Right lobe of liver (tissue), 6 donors: ENCODE measurements at places on chromosomes 6 and 20. TPM values are rescaled to one million over a fixed set of nuclear protein-coding genes. Genes with fewer than 3 reads are reported as not detected.

GRCh38 chr6:137246791-137247202 lies 27.6 kb upstream of the IFNGR1 start:
- DNase-seq = no peak
- no peaks in the 10 kb centered on the region for H3K36me3 ChIP-seq
- no peak overlapping the region for H3K4me3 ChIP-seq
- H3K27me3 ChIP-seq = no peaks in the 10 kb centered on the region

DNA sequence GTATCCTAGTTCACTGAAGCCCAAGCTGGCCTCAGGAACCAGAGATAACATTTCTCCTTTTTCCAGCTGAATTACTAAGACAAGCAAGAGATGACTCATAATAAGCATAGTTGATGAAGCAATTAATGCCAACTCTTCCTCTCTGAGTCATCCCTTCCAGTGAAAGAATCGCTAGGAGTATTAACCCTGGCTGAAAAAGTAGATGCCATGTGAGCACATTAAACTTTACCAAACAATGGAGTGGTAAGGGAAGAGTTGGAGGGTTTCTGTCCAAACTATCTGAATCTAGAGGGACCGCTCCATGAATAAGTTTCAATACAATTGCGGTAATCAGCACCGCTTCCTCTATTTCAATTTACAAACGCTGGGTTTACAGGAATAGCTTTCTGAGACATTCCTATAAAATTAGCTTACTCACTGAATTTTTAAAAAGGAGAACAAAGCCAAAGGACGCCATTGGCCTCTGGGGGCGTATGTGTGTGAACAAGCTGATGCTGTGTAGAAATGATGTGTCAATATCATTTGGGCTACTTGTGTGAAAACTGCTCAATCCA lies 48.3 kb downstream of the ATXN1 start:
- H3K4me1 ChIP-seq = no peaks in the 10 kb centered on the region
- H3K36me3 ChIP-seq = no peaks in the 10 kb centered on the region
- H3K27me3 ChIP-seq = no peaks in the 10 kb centered on the region

Gene CTCFL
- total RNA-seq = 0.50 TPM

Gene PCMT1
- 84.5 TPM for total RNA-seq

Gene SNAI1
- 1.9 TPM for total RNA-seq

Gene C6orf52
- not detected for total RNA-seq

GRCh38 chr6:74651948-74652842 lies 553.7 kb downstream of the COL12A1 start:
- H3K4me1 ChIP-seq = no peaks in the 10 kb centered on the region
- no peak for DNase-seq
- H3K4me3 ChIP-seq = no peak overlapping the region
- H3K27me3 ChIP-seq = no peaks in the 10 kb centered on the region
- H3K36me3 ChIP-seq = no peaks in the 10 kb centered on the region
- no peak overlapping the region for H3K27ac ChIP-seq

GRCh38 chr6:46735720-46736031 lies 501 bp upstream of the PLA2G7 start:
- no peak for DNase-seq
- peak overlapping the region; percentile 54 for H3K4me3 ChIP-seq
- no peaks in the 10 kb centered on the region for H3K36me3 ChIP-seq
- H3K27me3 ChIP-seq = no peaks in the 10 kb centered on the region
- H3K4me1 ChIP-seq = no peaks in the 10 kb centered on the region
- no peak overlapping the region for H3K27ac ChIP-seq

Gene UBD
- 2.2 TPM for total RNA-seq

GRCh38 chr20:47612670-47613069 lies 111.0 kb downstream of the NCOA3 start:
- H3K4me3 ChIP-seq = no peak overlapping the region
- no peaks in the 10 kb centered on the region for H3K4me1 ChIP-seq

Gene MTFR2
- 0.68 TPM for total RNA-seq

DNA sequence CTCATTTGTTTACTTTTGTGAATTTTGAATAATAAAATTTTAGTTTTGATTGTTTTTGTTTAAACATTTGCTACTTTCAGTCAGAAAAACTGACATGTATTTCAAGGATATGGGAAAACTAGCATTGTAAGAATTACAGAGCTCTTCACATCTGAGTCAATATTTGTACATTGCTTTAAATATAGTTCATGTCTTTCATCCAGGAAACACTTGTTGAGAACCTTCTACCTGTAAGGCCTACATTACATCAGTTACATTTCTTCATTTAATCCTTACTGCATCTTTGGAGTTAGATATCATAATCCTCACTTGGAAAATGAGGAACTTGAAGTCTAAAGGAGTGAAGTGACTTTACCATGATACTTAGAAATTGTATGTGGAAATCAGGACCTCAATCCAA lies 242.9 kb downstream of the KCNQ5 start:
- no peaks in the 10 kb centered on the region for H3K27me3 ChIP-seq
- DNase-seq = no peak
- H3K4me3 ChIP-seq = no peak overlapping the region
- peaks cover 17% of the 10 kb centered on the region for H3K4me1 ChIP-seq
- no peaks in the 10 kb centered on the region for H3K36me3 ChIP-seq
- H3K27ac ChIP-seq = no peak overlapping the region

Gene CLPSL2
- total RNA-seq = not detected

Gene DEFB132
- 0.30 TPM for total RNA-seq

DNA sequence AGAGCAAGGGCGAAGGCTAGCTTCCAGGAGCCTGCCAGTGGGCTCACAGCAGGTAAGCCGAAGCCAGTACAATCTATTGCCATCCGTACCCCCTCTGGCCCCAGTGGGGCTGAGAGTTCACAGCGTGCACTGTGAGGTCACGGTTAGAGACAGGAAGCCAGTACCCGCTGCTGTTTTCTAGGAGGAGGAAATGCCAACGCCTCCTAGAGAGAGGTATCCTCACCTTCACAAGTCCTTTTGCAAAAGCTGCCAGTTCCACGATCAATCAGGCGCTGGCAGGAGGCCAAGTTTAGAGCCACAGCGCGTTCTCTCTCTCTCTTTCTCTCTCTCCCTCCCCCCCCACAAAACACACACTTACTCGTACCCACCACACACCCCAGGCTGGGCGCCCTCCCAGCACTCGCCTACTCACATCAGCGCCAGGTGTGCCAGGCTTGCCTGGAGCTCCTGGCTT lies 22.5 kb downstream of the COL9A1 start:
- H3K4me1 ChIP-seq = no peaks in the 10 kb centered on the region
- H3K4me3 ChIP-seq = no peak overlapping the region
- H3K36me3 ChIP-seq = no peaks in the 10 kb centered on the region
- no peak overlapping the region for H3K27ac ChIP-seq
- peak; percentile 54 for DNase-seq
- no peaks in the 10 kb centered on the region for H3K27me3 ChIP-seq

Gene SLC22A2
- total RNA-seq = not detected

- no peak for DNase-seq
- no peak overlapping the region for H3K4me3 ChIP-seq
- H3K4me1 ChIP-seq = no peaks in the 10 kb centered on the region
Measured at GRCh38 chr6:90241229-90241880, 55.3 kb downstream of the BACH2 start.

GRCh38 chr20:53494753-53495152 lies 98.9 kb downstream of the ZNF217 start:
- H3K4me1 ChIP-seq = no peaks in the 10 kb centered on the region
- no peaks in the 10 kb centered on the region for H3K27me3 ChIP-seq
- no peak overlapping the region for H3K27ac ChIP-seq
- H3K4me3 ChIP-seq = no peak overlapping the region

- no peaks in the 10 kb centered on the region for H3K36me3 ChIP-seq
- H3K27ac ChIP-seq = no peak overlapping the region
- H3K4me1 ChIP-seq = peaks cover 7% of the 10 kb centered on the region
- H3K4me3 ChIP-seq = no peak overlapping the region
- no peaks in the 10 kb centered on the region for H3K27me3 ChIP-seq
Measured at GRCh38 chr6:16747232-16748024, 13.8 kb downstream of the ATXN1 start.
